ENCODE measurements at places on chromosomes 5 and 9.

DNA sequence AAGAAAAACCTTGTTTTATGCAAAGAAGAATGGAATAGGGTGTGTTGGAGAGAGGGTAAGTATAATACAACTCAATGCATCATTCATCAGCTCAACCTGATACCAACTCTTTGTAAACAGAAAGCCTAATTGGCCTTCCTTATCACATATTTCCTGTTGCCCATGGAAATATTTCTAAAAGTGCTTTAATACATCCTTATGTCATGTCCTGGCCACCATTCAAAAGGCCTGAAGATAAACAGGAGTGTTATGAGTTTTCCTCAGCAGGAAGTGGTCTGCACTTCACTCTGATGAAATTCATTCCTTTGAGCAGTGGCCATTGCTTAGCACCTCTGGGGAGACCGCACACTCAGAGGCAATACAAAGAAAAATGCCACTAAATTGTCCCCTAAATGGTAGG, 511.2 kb downstream of the SEMA5A start:
- DNase-seq, result no peak

GRCh38 chr9:85944672-85945071, 3.7 kb downstream of the NAA35 start:
- no peak for DNase-seq

GRCh38 chr5:154193283-154193682, 2.8 kb downstream of the GALNT10 start:
- no peak for DNase-seq

DNA sequence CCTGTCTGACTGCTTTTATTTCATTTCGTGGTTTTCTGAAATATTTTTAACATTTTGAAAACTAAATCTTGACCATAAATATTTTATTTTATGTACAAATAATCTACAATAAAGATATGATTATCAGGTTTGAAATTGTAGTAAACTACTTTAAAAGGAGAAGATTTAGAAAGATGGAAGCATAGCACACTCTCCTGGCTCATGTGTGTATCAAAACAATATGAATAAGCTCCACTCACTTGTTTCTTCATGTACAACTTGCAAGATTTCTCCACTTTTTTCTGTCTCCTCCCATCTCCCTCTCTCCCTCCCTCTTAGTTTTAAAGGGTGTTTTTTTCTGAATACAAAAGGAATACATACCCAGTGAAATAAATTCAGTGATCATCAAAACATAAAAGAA, 15.4 kb upstream of the VPS13A start:
- no peak for DNase-seq

DNA sequence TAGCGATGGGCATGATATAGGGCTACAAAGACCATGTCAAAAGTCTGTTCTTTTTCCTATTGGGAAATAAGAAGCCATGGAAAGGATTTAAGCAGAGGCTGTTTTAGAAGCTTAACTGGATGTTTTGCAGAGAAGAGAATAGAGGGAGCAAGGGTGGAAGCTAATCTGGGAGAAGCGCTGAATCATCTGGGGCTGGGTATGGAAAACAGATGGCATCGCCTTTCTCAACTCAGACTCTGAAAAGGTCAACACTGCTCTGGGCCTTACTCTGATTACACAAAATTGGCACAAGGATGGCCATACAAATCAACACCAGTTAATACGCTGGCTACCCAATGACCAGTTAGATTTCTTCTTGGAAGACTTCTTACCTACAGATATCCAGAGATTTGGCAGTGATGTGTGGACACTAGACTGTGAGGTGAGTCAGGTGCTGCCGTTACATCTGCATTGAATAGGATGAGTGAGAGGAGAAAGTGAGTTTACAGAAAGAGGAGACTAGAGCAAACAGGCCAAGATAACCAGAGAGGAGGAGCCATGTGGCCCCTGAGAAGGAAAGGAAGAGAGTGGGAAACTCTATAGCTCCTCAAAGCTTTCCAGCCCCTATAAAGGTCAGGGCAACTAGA, 6.2 kb upstream of the TCERG1 start:
- no peak for DNase-seq

GRCh38 chr9:91465420-91465819, 41.8 kb upstream of the NFIL3 start:
- DNase-seq, result no peak

GRCh38 chr9:124558777-124559470, 51.7 kb upstream of the NR5A1 start:
- DNase-seq, result no peak

DNA sequence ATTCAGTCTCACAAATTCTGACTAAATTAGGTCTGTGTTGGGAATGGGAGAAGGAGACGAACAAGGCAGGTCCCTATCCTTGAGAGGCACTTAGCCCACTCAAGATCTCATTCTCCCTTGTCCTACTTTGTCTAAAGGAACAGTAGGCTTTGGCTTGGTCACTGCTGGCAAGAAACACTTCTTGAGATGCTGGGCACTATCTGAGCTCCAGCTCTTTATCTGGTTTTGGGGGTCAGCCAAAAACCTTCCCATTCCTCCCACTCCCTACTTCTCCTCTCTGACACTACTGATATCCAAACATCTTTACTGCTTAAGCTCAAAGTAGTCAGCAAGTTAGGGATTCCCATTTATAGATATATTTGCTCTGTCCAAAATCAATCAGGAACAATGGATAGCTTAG, 155.2 kb downstream of the MAPKAP1 start:
- DNase-seq, result no peak

DNA sequence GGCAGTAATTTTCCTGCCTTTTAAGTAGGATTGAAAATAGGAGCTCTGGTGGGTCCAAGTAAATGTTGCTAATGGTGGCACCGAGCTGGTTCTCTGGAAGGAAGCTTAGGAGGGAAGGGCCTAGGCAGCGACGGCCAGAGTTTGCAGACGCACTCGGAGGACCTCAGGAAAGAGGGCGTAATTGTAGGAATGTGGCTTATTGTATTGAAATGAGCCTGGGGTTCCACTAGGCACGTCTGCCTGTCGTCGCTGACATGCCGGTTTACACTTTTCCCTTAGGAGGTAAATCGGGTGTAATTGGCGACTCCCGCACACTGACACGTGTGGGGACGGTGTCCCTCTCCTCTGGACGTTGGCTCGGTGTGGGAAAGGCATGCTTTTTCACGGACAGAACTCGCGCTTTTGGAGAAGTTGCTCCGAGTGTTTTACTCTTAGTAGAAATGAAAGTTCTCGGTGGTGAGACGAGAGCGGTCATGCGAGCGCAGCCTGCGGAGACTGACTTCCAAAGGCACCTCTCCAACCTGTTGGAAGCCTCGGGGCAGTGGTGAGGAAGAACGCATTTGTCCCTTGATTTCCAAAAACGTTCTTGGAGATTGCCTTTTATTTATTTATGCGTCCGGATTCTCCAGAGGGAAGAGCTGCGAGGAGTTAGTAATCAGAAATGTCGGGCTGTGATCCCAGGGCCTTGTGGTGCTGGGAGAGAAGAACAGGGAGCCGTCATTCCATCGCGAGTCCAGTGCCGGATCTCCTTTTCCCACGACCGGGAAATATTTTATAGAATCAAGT, 1.3 kb downstream of the NR4A3 start:
- DNase-seq, result no peak

Measured in T-helper 22 cell (primary cell).